Renal cortical epithelial cell (primary cell): ENCODE measurements at places on chromosomes 4 and X.
A peak's percentile ranks its signal among the peaks of the same experiment; 100 is the strongest.

DNA sequence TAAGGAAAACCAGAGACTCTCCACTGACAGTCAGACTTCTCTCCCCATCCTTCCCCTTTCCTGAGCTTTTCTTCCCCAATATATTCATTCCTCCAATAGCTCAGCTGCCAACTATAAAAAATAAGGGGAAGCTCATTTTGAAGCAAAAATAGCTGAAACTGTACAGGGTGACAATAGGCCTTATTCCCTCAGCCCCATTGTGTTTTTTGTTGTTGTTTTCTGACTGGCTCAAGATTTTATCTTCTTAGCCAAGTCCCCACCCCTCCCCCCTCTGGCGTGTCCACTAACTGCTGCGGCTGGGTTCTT is 26.2 kb downstream of the PRPS1 start:
- no peak for DNase-seq

GRCh38 chr4:127182687-127183086 is 450.1 kb upstream of the INTU start:
- no peak for DNase-seq

- DNase-seq = no peak
Observed at GRCh38 chr4:162237676-162238075, 73.9 kb upstream of the FSTL5 start.

GRCh38 chr4:147793569-147794313 is 61.9 kb downstream of the ARHGAP10 start:
- peak; percentile 69 for DNase-seq

DNA sequence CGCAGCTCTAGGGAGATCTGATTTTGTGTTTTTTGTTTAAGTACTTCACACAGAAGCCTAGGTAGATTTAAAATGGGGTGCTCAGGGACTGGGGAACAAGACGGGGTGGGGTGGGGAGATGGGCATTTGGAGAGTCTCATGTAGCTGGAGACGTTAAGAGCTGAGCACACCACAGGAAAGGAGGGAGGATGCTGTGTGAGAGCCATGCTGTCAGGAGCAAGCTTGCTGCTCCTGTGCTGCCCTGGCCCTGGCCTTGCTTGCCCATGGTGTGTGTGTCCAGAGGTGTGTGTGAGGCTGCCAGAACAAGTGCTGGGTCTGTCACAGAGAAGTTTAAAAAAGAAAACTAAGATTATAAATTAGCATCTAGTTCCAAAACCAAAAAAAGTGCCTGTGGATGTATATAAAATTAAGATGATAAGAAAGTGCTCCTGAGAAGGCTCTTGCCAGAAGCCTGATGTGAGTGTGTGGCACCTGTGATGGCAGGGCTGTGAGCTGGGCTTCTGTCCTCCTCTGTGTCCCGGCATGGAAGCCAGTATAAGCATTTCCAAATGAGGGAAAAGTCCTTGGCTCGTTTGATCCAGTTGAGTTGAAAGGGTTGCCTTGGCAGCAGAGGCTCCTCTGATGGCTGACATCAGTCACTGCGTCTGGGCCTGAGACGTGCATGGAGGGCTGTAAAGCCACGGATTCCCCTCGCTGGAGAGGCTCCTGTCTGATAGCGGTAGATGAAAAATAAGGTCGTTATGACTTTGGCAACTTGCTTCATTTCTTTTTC is 63.5 kb downstream of the NELFA start:
- DNase-seq = no peak

GRCh38 chr4:72489267-72489666 is 79.8 kb downstream of the ADAMTS3 start:
- DNase-seq = peak; percentile 81

- DNase-seq = no peak
Observed at GRCh38 chr4:31793907-31794306, 1073.7 kb downstream of the PCDH7 start.

DNA sequence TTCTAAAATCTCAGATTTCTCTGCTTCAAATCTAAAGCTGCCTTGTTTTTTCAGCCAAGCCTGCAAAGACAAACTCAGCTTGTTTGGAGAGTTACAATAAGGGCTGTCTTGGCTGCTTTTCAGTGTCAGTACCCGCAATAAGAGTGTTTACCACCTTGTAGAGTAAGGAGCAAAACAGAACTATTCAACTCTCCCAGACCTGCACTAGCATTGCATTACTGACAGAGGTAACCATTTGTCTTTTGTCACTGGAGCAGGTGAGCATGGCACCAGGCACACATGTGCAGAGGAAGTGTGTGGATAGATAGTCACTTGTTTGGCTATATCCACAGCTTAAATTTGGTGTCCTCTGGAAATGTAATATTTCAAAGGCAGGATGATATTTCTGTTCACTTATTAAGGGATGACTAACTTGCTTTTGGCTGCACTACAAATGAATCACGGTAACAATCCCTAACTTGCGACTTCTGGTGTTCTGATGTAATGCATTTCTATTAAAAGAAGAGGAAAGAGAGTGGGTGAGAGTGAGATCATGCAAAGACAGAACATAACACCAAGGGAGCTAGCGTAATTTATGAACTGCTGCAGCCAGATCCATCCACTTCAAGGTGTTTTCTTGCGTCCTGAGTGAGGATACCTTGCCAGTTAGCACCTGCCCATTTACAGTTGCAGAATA is 38.6 kb downstream of the PTCHD1 start:
- DNase-seq = peak; percentile 87

DNA sequence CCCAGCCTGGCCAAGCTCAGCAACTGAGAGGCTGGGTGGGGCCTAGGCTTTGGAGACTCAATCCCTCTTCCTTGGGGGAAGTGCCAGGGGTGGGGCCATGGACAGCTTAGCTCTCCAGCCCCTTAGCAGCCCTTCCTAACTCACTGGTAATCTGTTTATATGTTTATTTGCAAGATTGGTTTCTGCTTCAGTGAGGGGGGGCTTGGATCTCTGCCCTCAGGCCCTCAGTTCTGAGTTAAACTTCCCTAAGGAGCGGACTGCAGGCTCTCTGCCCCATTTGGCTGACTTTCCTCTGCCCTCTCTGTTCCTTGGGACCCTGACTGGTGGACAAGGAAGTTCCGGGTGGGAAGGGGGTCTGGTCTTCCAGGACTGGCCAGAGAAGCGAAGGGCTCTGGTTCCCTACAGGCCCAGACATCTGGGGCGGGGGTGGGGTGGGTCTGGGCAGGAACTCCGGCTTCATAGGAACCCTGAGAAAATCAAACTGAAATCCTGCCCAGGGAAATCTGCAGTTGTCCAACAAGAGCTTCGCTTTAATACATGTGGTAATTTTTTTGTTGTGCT is 51.4 kb downstream of the NALF2 start:
- no peak for DNase-seq

DNA sequence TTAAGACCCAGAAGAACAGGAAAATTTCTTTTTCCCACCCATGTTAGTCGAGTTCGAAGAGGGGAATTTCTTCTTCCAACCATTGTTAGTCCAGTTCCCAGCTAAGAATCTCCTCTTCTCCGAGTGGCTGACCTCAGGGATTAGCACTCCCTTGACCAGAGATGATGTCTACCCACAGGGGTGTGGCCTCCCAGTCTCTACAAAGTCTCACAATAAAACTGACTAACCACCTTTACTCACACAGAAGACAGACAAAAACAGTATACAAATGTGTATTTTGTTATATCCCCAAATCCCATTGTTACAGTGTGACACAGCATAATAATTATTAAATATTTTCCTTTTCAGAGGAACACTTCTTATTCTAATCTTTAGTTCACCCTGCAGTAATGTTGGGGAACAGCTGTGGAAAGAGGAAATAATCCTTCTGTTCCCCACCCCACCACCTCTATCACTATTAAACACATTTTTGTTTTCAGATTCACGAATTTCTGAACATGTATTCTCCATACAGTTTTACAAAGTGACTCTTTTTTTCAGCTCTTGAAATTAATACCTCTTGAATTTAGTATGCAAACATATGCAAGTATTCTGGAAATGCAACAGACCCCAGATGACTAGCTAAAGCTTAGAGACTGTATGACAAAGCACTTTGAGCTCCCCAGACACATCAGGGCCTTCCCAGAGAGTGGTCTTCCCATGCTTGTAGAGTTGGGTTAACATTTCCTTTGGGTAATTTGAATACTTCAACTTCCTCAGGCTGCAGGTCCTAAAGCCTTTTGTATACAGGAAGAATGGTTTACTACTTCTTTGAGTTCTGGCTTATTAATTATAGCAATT is 62.5 kb upstream of the NFKB1 start:
- DNase-seq = peak; percentile 70

GRCh38 chrX:66680451-66680850 is 41.6 kb upstream of the EDA2R start:
- no peak for DNase-seq
